ENCODE measurements at places on chromosomes 6 and 20. TPM values are rescaled to one million over a fixed set of nuclear protein-coding genes. Genes with fewer than 3 reads are reported as not detected.

- DNase-seq = no peak
Observed at GRCh38 chr6:30880698-30881252, 3.5 kb upstream of the DDR1 start.

DNA sequence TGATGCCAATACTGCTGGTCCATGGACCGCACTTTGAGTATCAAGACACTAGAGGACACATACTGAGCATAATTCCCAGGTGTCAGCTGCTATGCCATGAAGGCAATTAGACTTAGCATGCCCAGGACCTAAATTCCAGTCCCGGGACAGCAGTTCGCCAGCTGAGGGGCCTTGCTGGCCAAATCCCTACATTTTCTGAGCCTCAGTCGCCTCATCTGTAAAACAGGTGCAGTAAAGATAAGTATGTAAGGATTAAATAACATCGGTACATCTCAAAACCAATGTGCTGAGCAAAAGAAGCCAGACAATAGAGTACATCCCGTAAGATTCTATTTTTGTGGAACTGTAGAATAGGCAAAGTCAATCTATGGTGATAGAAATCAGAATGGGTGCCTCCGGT lies 1.0 kb downstream of the BFSP1 start:
- no peak for DNase-seq

DNA sequence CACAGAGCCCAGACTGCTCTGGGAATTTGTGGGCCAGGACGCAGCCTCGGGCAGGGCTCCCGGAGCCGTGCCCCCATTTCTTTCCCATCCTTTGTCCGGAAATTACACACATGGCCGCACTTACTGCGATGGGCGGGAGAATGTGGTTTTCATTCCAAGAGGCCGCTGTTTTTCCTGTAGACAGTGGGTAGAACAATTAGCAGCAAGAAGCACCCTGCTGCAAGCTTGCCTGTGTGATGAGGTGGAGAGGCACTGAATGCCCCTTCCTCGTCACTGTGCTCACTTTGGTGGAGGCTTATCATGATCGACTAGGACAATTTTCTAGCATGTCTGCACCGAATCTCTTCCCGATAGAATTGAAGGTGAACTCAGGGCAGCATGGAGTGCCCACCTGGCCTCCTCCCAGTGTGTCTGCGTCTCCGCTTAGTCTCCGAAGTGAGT lies 102.8 kb downstream of the DACT2 start:
- DNase-seq = no peak

Gene SPDEF
- not detected for total RNA-seq

DNA sequence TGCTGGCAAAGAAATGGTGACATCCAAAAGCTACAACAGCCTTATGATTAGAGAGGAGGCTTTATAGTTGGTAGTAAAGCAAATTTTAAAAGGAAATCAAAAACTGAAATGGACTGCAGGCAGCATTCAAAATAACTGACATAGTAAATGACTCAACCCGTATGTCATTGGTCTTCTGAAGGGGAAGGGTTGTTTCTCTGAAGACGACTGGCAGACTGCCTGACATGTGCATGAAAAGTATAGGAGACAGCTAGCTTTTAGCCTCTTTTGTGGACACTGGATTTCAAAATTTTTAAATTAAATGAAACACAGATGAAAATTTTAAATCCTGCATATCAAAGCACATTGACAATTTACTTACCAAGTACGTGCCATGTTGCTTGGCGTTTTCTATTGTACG lies 90.7 kb downstream of the TRMT6 start:
- no peak for DNase-seq

Gene SUPT3H
- total RNA-seq = 20.6 TPM

Gene ANGPT4
- total RNA-seq = not detected

DNA sequence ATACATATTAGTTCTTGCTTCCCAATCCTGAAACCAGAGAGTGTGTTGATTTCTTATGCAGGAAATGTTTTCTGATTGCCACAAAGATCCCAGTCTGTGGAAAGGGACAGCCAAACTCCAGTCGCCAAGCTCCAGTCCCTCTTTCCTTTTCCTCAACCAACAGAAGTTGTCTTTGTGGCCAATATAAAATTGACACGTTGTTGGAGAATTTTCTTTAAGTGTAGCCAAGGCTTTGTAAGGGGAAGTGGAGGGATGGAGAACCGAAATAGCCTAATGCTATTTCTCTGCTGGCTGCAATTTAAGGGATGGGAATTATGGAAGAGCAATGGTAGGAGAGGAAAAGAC lies 5.4 kb downstream of the ADGRB3 start:
- no peak for DNase-seq

Gene SERINC1
- total RNA-seq = 143 TPM

DNA sequence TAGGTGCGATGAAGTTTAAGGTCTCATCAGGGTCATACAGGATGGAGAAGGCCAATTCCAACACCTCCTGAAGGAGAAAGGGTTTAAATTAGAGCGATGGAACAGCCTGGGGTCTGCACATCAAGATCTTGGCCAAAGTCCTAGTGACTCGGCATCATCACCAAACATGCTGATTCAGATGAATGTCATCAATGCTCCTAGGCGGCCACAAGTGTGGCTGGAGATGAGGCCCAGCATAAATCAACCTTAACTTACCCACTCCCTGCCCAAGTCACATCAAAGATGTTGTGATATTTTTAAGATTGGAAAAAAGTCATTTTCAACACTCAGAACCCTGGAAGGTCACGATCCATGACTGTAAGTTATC lies 37.5 kb downstream of the ELMO2 start:
- no peak for DNase-seq

DNA sequence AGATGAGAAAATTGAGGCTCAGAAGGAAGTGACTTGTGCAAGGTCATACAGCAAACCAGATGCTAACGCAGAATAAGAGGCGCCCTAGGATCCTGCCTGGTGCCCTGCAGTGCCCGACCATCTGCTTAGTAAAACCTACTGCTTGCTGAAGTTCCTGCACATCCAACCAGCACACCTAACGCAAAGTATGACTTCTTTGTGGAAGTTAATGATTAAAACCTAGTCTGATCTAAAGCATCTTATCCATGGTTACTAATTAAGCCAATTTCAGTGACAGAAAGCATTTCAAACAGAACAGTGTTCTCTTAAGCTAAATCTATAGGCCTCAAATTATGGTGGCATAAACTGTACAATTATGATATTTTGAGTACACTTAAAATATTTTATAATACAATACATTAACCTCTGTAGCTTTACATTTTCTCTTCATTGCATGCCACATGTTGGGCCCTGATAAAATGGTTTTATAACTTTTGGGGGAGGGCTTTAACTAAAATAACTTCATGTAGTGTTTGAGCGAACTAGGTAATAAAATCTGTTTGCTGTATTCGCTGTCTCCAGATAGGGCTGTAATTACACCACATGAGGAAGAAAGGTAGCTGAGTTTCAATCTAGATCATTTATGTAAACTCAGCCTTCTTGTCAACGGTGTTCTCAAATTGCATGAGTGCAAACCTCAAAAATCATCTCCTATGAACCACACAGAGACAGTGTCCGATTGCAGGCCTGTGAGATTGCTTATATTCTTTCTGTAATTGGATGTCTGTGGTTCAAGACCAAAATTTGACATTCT lies 37.5 kb upstream of the BEND3 start:
- DNase-seq = no peak

GRCh38 chr6:18178960-18179615 lies 23.9 kb downstream of the KDM1B start:
- no peak for DNase-seq

Gene ZNF165
- 1.0 TPM for total RNA-seq

Gene SERAC1
- total RNA-seq = 3.8 TPM

Gene POU5F1
- 0.85 TPM for total RNA-seq

- peak; percentile 69 for DNase-seq
Observed at GRCh38 chr20:21505161-21505809, 8.6 kb downstream of the NKX2-2 start.

GRCh38 chr6:158361068-158361467 lies 48.8 kb downstream of the TULP4 start:
- DNase-seq = no peak

Data from naive thymus-derived CD8-positive, alpha-beta T cell (primary cell).